ENCODE measurements at places on chromosomes 2 and 18.

GRCh38 chr2:9752441-9753275 is 90.6 kb upstream of the TAF1B start:
- no peak for DNase-seq

DNA sequence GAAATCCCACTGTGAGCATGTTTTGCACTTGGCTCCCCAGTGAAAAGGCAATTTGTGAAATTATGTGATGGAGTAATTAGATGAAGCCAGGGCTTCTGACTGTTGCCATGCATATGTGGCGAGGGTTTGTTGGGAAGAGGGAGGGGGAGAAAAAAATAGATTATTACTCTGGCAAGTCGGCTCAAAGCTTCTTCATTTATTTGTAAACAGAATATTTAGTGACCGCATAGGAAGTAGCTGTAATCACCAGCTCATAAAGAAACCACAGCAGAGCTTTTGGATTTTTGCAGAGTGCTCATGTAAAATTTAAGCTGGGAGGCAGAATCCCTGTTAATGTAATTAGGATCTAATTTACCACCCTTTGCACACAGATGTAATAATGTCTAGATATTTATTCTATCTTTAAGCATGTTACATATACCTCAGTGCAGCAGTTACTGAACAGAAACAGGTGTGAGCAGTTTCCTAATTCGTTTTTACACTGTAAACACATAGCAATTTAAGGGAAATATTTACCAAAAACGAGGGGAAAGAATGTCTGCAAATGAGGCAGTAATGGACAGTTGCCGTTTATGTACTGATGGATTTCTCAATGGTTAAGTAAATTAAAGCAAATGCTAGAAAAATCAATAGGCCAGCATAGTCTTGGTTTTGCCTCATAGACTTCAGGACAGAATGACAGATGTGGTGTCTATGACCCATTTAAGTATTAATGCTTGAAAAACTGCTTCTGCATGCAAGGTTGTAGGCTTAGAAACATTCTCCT is 87.9 kb downstream of the MEIS1 start:
- DNase-seq, result no peak

DNA sequence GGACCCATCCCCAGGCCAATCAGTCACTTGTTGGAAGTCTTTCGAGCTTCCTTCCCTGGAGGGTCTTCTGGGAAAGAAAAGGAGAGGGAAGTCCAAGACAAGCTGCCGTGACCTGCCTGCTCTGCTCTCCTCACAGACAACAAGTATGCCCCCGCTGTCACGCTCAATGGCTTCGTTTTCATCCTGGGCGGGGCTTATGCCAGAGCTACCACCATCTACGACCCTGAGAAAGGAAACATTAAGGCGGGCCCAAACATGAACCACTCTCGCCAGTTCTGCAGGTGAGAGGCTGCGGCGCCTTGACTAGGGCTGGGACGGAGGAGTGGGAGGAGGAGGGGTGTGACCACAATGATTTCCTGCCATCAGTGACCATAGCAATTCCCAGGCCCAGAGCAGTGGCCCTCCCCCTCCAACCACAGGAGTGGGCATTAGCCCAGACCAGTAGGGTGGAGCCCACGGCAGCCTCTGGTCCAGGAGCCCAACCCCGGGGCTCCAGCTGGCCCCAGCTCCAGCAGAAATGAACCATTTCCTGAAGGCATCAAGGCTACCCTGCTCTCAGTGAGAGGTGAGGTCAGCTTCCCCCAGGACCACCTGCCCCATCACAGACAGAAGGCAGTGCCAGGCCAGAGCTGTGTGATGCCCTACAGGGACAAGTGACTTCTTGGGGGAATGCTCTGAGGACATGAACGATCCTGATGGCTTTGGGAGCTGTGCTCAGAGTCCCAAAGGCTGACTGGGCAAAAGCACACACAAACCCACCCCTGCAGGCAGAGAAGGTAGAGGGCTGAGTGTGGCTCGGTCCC is 223.1 kb downstream of the ATAD2B start:
- no peak for DNase-seq

- no peak for DNase-seq
Measured at GRCh38 chr2:174518395-174518794, 31.6 kb upstream of the GPR155 start.

DNA sequence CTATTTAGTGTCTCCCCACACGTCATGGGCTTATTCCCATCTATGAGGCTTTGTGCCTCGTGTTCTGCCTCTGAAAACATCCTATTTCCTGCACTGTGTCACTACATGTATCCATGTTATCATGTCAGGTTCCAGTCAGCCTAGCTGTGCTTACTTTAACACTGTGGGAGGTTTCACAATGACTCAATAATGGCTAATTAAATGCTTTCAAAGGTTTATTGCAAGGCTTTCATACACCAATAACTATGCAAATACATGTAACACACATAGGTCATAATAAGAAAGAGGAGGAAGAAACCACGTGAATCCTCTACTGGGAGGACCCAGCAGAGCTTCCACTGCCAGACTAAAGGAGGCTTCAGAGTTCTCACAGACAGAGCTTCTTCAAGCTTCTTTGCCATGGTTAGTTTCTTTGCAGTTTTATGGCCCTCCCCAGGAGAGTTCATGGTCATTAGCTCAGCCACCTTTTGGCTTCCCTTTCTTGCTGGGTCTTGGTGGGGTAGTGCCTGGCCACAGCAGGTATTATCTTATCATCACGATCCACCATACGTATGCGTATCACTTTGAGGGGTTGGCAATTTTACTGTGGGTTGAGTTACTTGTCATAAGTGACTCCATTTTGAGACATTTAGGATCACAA is 5.1 kb upstream of the COLEC12 start:
- DNase-seq, result no peak

DNA sequence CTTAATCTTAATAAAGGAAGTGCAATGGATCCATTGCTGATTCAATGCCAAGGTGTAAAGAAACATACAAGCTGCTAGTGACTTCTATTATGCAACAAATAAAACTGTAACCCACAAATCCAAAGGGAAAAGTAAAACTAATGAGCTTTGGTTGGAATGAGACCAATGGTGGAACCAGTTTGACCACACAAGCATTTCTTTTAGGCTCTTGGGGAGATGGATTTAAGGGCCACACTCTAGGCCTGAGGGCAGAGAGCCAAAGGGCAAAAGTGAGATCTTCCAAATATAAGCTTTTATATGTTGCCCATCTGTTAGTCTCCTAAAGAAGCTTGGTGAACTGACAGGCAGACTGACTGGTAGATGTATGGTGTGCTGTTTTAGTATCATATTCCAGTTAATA is 41.5 kb upstream of the MMADHC start:
- DNase-seq, result no peak

DNA sequence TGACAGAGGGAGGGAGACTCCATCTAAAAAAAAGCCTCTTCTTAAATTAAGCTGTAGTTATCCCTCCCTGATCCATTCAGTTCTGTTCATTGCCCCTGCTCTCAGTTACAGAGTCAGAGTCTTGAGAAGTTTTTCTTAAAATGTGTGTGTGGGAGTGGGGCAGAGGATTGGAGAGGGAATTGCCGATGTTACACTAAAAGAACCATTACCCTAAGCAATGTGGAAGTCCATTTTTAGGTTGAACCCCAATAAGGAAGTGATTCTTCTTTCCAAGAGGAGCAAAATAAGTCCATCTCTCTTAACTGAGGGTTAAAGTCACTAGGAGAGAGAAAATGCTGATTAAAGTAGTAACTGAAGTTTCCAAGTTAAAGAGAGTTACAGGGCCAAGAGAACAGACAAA is 21.2 kb upstream of the THOC1 start:
- DNase-seq, result no peak

DNA sequence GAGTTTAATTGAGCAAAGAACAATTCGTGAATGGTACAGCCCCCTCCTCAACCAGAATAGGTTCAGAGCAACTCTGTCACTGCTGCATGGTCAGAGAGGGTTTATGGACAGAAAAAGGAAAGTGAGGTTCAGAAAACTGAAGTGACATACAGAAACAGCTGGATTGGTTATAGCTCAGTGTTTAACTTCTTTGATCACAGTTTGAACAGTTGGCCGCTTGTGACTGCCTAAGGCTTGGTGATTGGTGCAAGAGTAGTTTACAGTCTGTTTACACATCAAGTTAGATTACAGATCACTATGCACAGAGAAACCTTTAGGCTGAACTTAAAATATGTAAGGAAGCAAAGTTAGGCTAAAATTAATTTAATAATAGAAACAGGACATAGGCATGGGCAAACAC is 459.2 kb downstream of the KCNJ3 start:
- DNase-seq, result no peak

Data from AML-193 (cell line).